Cortex of kidney (tissue), 1 donor: ENCODE measurements at places on chromosomes 12 and 14.

GRCh38 chr14:70008284-70009262 is 129.4 kb downstream of the SMOC1 start:
- DNase-seq: no peak

GRCh38 chr14:100120522-100121269 is 38.7 kb downstream of the DEGS2 start:
- DNase-seq: no peak

DNA sequence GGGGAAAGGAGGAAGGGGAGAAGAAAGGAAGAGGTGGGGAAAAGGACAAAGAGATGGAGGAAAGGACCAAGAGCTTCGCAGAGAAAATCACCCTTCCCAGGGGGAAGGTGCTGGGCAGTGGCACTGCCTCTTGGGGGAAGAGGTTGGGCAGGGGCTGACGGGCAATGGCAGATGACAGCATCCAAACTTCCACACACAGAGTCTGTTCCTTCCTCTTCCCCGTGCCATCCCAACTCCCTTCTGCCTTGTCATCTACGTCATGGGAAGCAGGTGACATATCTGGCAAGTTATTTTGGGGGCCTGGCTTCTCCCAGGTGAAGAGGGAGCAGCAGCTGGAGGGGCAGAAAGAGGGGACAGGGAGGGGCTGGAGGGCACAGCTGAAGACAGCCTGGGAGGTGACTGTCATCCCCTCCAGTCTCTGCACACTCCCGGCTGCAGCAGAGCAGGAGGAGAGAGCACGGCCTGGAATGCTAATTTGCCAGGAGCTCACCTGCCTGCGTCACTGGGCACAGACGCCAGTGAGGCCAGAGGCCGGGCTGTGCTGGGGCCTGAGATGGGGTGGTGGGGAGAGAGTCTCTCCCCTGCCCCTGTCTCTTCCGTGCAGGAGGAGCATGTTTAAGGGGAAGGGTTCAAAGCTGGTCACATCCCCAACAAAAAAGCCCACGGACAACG is 43.9 kb upstream of the IQSEC3 start:
- no peak for DNase-seq

DNA sequence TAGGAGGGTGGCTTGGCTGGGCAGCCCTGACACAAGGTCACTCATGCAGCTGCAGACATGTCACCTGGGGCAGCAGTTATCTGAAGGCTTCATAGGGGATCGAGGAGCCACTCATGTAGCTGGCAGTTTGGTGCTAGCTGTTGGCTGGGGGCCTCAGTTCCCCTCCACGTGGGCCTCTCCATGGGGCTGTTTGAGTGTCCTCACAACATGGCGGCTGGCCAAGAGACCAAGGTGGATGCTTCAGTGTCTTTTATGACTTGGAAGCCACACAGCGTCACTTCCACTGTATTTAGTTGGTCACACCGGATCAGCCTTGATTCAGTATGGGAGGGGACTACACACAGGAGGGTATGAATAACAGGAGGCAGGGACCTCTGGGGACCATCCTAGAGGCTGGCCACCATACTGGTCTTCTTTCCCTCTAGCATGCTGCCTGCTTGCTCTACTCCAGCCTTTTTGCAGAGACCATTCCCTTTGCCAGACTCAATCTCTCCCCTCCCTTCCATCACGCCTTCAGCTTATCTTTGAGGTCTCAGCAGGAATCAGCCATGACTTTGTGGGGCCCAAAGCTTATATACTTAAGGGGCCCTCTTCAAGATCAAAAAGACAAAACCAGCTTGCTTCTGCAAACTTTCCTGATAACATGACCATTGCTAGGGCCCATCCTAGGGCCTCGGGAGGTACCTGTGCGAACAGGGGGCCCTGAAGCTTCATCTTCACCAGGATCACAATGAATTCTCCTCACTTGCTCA is 53.4 kb downstream of the RPH3A start:
- no peak for DNase-seq

GRCh38 chr14:69370061-69370460 is 28.0 kb downstream of the ERH start:
- DNase-seq: no peak
